PC-3 (cell line): ENCODE measurements at places on chromosomes 16 and 17. TPM values are rescaled to one million over a fixed set of nuclear protein-coding genes. Genes with fewer than 3 reads are reported as not detected.

DNA sequence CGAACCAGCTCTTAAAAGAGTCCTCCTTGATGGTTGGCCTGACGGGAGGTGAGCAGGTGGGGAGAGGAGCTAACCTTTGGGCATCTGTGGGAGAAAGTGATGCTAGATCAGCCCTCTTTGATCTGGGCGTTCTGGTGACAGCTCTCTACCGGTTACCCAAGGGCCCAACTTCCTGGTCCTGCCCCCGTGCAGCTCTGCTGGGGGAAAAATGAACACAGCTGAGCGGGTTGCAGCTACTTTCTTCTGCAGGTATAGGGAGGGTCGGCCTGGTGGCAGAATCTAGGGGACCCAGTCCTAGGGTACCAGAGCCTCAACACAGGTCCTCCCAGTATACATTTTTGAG, 2.9 kb downstream of the SHISA9 start:
- DNase-seq, result no peak

SSTR5 gene
- total RNA-seq, result 0.51 and 1.0 TPM in 2 replicates

PRPSAP2 gene
- total RNA-seq, result 60.1 and 81.3 TPM in 2 replicates

- DNase-seq, result peak; percentile 85
These were observed 19.7 kb upstream of the SNTB2 start for GRCh38 chr16:69166946-69167930.

TMIGD1 gene
- not detected in 2 replicates for total RNA-seq

GRCh38 chr17:57337390-57337789, 81.1 kb downstream of the MSI2 start:
- DNase-seq, result no peak
